NCI-H2227 treated with DMSO at 0.1 percent for 48 hours (cell line): ENCODE measurements at places on chromosomes 7 and 10.

DNA sequence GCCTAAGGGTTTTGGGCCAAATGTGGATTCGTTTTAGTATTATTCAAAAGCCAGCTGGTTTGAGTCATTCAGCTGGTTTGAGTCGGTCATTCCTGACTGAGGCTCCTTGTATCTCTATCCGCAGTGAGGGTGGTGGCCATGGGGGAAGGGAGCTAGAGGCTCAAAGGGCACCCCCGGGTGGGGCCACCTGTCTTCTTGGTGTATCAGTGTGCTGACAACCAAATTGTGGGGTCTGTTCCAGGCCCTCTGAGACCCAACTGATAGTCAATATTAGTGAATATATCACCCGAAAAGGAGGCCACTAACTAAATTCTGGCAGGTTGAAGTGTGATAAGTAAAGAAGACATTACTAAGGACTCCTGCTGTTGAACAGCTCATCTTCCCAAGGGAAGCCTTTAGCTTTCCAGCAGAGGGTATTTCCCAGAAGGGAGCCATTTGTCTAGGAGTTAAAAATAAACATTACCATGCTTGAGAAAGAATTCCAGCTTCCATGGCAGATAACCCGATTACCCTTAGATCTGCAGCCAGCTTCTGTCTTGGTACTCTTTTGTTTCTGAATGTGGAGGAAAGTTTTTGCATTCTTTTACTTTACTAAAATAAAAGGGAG, 29.9 kb upstream of the DDX50 start:
- DNase-seq = peak; percentile 3

GRCh38 chr7:71637578-71637977, 505.6 kb downstream of the GALNT17 start:
- DNase-seq = no peak

DNA sequence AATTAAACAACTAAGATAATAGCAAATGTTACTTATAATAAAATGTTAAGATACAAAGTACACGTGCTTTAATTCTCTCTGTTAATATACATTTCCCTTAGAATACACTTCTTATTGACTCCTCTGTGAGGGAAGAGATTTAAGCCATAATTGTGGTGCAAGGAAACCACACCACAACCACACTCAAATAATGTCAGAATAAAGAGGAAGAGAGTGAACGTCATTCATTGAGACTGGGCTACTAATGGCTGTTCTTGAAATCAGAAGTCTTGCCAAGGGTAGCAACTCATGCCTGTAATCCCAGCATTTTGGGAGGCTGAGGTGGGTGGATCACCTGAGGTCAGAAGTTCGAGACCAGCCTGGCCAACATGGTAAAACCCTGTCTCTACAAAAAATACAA, 10.0 kb downstream of the FAM171A1 start:
- DNase-seq = no peak

GRCh38 chr7:109950256-109950655, 1140.7 kb upstream of the LRRN3 start:
- no peak for DNase-seq

GRCh38 chr7:105408791-105409410, 20.2 kb upstream of the SRPK2 start:
- DNase-seq = no peak

DNA sequence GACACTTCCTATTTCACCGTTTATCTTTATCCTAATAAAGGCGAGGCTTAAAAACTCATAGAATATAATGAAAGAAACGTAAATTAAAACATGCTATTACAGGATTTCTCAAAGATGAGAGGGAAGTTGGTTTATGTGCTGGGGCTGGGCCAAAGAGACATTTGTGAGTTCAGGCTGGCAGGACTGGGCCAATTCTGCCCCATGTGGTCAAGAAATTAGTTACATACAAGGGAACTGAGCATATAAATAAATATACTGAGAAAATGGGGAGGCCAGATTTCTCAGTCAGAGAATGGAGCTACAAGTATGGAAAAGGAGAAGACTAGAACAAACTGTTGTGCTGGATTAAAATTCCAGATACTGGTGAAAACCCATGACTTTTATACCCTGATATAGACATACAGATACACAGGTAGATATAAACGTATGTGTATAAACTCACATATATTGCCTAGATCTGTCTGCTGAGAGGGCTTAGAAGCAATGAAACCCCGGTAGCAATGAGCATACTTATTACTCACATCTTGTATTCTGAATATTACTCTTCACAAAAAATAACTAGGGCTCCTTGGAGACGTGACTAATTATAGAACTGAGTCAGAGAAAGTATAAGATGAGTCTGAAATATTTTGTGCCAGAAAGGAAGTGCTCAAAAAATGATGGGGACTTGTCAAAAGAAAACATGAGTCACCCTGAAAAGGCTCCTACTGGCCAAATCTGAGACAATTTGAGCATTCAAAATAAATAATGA, 155.7 kb upstream of the FGFR2 start:
- no peak for DNase-seq

DNA sequence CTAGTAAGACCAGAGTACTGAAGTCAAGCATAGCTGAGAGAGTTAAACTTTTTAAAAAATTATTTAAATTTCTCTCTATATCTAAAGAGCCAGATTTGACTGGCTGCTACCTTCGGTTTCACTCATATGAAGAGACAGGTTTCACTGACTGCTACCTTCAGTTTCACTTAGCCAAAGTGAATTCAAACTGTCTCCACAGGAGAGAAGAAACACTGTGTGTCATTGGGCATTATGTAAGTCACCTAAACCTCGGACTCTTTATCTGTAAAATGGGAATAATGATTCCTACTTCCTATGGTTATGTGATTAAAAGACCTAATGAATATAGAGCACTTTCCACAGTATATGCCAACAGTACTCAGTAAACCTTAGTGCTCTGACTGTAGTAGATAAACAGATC, 41.6 kb upstream of the MET start:
- DNase-seq = no peak

- no peak for DNase-seq
These were observed 194.3 kb upstream of the PRKCQ start for GRCh38 chr10:6774406-6774805.

DNA sequence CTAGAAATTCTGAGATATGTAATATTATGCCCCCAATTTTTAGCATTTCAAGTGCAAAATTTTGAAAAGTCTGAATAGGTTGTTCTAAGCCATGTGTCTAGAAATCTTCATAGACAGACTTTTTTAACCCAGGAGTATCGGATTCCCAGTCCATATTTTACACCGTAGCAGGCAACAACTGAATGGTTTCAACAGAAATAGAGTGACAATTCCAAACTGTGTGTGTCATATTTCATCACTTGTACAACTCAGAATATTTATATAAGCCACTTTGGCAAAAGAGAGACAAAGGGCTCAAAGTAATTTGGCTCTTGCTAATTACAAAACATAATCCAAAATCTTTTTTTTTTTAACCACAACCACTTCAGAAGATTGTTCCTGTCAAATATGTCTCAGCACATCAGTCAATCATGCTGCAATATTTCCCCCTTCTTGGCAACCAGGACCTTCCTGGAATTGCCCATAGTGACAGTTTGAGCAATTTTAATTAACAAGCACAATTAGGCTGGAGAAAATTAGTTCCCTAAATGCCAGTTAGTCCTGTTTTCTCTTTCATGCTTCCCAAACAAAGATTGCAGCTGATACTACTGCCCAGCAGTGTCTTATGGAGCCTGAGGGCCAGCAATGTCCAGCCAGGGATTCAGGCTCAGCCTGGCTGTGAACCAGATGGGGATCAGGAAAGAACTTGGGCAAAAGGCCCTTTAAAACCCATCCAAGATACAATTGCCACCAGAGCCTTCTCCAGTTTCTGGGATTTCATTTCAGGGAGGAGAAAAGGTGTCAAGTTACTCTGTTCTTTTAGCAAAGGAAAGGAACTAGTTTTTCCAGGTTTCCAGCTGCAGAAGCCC, 533.3 kb upstream of the GHITM start:
- DNase-seq = no peak

DNA sequence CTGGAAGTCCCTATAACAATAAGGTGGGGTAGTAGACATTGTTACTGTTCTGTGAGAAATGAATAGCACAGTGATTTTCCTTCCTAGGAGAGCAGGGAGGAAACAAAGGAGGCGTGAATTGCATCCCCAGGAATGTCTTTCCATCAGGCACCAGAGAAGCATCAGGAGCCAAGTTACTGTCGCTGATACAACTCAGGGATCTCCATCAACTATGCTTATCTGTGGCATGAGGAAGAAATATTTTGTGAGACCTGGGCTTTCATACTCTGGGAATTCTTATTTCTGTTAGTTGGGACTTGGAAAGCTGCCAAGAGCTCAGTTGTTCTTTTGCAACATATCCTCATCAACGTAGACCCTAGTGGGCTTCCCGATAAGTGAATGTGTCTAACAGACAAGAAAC, 622.3 kb downstream of the SUGCT start:
- DNase-seq = no peak

- no peak for DNase-seq
These were observed 28.8 kb downstream of the ITGB8 start for GRCh38 chr7:20359341-20359963.

- no peak for DNase-seq
These were observed 15.3 kb downstream of the SFRP4 start for GRCh38 chr7:37901236-37901827.

GRCh38 chr10:9103301-9103700, 1048.8 kb downstream of the GATA3 start:
- no peak for DNase-seq

GRCh38 chr10:101354328-101355071, 535 bp downstream of the BTRC start:
- DNase-seq = peak; percentile 63

GRCh38 chr10:24528946-24529345, 194.7 kb downstream of the ARHGAP21 start:
- DNase-seq = no peak

DNA sequence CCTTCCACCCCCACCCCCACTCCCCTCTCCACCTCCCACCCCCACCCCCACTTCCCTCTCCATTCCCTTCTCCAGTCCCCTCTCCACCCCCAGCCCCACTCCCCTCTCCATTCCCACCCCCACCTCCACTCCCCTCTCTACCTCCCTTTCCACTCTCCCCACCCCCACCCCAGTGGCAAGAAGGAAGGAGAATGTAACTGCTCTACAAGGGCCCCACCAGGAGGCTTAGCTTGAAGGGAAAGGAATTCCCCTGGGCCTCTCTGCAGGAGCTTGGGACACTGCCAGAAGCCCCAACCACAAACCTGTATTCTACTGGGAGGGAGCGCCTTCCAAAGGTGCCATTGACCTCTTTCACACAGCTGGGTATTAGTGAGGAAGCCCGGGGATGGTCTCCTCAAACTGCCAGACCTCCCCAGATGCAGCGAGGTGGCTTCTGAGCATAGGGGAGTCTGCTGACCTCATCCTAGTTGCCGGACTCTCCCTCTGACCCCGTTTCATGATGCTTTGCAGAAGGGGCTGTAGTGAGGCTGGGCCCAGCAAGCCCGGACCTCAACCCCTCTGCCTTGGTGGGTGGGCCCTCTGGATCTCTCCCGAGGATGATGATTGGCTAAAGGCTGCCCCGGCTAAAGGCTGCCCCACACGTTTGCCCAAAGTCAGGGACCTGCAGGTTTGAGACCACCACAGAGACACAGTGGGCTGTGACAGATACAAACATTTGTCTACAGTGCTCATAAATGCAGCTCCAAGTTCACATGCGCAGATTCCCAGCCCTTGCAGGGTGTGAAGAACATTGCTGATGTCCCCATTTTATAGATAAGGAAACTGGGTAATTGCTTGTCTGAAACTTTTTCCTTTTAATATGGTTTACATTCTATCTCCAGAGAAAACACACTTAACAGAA, 2.9 kb downstream of the DEPP1 start:
- no peak for DNase-seq

DNA sequence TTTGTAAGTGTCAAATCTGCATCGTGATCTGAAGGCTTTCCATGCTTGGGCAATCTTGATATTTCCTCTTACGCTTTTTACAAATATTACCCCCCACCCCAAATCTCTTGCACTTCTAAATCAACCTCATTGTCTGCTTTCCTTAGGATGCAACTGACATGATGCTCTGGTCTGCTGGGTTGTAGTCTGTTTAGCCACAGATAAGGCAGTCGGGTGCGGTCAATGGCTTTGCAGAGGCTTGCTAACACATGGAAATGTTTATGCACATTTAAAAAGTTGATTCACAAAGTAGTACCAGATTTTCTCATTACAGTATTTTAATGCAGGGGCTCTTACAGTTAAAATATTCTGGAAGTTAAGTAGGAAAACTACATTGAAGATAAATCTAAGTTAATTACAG, 172.5 kb downstream of the BAMBI start:
- no peak for DNase-seq

- no peak for DNase-seq
These were observed 81.8 kb downstream of the SPAG6 start for GRCh38 chr10:22427101-22427500.

DNA sequence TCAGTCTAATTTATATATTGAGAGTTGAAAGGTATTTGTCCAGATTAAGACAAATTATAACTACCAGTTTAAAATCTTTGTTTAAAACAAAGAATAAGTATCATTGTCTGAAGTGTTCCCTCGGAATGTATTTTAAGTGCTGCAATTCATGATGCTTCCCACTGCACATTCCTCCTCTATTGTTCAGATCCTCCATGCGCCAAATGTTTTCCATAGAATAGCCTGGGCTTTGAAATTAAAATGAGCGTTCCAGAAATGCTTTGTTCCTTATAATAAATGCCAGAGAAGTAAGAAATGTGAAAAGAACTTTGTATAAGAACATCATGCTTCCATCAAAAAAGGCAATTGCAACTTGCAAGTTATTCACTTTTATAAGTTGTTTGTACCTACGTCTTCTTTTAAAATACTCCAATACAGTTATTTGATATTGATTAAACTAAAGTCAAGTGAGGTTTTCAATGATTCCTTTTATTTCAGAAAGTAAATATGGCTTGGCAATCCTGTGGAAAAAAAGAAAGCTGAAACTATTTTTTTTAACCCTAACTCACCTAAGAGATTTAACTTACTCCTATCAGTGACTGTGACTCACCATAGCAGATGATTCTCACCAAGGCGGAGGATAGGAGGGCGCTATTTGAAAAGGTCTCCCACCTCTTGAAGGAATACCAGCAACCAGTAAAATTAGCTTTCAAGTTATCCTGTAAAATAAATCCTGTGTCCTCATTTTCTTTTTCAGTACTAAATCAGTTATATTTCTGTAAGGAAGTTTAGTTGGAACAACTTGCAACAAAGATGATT, 85.8 kb downstream of the CTNNA3 start:
- no peak for DNase-seq

GRCh38 chr10:70758757-70759514, 26.2 kb downstream of the TBATA start:
- peak; percentile 46 for DNase-seq

GRCh38 chr7:140229591-140230515, 53.1 kb upstream of the KDM7A start:
- no peak for DNase-seq

DNA sequence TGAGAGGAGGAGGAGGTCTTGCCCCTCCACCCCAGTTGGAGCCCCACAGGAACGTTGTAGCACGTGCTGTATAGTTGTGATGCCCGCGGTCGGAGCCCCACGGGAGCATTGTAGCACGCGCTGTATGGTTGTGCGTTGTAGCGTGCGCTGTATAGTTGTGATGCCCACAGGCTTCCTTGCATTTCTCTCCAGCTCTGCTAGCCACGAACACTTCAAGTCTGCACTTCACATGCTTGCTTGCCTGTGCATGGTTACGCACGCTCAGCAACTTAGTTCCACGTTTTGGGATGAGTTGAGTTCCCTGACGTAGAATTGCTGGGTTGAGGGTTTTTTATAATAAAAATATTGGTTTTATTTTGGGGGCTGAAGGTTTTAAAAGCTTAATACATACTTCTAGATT, 41.6 kb downstream of the DNAJB6 start:
- no peak for DNase-seq

GRCh38 chr10:5467207-5467535, 32.2 kb downstream of the CALML5 start:
- DNase-seq = no peak
